IMR-90 (cell line): ENCODE measurements at places on chromosomes 3 and 15. TPM values are rescaled to one million over a fixed set of nuclear protein-coding genes. Genes with fewer than 3 reads are reported as not detected.

Gene SLC9A9
- 2.3 and 4.2 TPM in 2 replicates for total RNA-seq

Gene HRG
- total RNA-seq = not detected in 2 replicates

GRCh38 chr3:111733154-111733553 lies 125.9 kb upstream of the PHLDB2 start:
- peaks cover 2% of the 10 kb centered on the region for H3K27me3 ChIP-seq
- no peak overlapping the region for H3K4me3 ChIP-seq
- no peak for DNase-seq

GRCh38 chr3:112579697-112580096 lies 17.9 kb downstream of the SLC35A5 start:
- peak; percentile 20 for DNase-seq
- H3K27me3 ChIP-seq = no peaks in the 10 kb centered on the region
- no peak overlapping the region for H3K27ac ChIP-seq

DNA sequence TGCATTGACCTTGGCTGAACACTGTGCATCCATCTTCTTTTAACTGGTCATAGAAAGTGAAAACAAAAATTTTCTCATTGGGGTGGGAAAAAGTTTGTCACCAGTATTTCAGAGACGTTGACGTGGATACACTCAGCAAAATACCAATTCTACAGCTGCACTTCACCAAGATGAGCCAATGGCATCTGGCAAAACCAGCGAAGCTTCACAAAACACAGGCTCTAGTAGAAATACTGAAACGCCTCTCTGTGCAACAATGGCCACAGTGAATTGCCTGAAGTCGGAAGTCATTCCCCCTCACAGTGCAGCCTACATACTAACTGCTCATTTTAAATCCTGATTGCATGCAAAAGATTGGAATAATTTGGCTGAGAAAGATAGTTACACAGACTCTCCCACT lies 17.0 kb downstream of the PCYT1A start:
- no peak overlapping the region for H3K4me3 ChIP-seq
- H3K27ac ChIP-seq = no peak overlapping the region
- DNase-seq = no peak

GRCh38 chr15:47300596-47300995 lies 416.7 kb upstream of the SEMA6D start:
- no peaks in the 10 kb centered on the region for H3K36me3 ChIP-seq
- no peaks in the 10 kb centered on the region for H3K27me3 ChIP-seq
- no peaks in the 10 kb centered on the region for H3K4me1 ChIP-seq
- no peak overlapping the region for H3K27ac ChIP-seq

- no peak overlapping the region for H3K27ac ChIP-seq
- DNase-seq = no peak
- peaks cover 5% of the 10 kb centered on the region for H3K36me3 ChIP-seq
- H3K4me3 ChIP-seq = no peak overlapping the region
- no peaks in the 10 kb centered on the region for H3K27me3 ChIP-seq
Measured at GRCh38 chr3:48516571-48516970, 12.6 kb upstream of the SHISA5 start.

- peak within 1 kb of the TSS; percentile 83 for H3K4me3 ChIP-seq
- no peaks in the 10 kb centered on the region for H3K4me1 ChIP-seq
- DNase-seq = peak; percentile 72
- no peaks in the 10 kb centered on the region for H3K36me3 ChIP-seq
- H3K27ac ChIP-seq = peak within 1 kb of the TSS; percentile 30; the same call in 1 of the 2 replicates
Measured at GRCh38 chr3:38346587-38347410, at the start of gene XYLB. Gene XYLB (plus strand): TSS chr3:38346785. CDS start chr3:38346869, 84 bp downstream.

DNA sequence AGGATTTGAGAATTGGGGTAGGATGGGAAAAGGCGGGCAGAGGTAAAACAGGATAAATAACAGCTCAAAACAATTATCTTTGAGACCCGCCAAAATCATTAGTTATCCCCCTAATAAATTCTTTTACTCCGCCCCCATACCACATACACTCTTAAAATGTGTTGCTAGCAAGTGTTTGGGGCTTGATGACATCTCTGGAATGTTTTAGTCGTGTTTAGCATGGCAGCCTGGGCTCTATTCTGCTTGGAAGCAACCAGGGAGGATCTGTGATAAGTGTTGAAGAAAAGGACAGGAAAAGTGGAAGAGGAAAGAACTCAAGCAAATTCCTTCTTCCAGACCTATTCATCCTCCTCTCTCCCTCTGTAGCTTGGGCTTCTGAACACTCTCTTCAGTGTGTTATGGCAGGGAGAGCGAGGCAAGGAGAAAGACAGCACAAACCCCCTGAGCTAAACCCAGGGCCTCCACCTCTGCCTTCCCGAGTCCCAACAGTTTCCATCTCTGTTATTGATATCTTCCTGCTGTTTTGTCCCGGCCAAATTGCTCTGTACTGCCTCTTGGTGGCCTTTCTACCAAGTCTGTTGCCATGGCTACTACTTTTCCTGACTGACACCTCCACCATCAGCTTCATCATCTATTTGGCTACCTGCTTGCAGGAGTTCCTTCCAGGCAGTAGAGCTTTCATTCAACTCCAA lies 135.8 kb downstream of the RPL22L1 start:
- H3K27me3 ChIP-seq = no peaks in the 10 kb centered on the region
- no peaks in the 10 kb centered on the region for H3K36me3 ChIP-seq
- H3K4me3 ChIP-seq = no peak overlapping the region

GRCh38 chr3:182618981-182619591 lies 174.2 kb upstream of the ATP11B start:
- no peaks in the 10 kb centered on the region for H3K27me3 ChIP-seq
- DNase-seq = peak; percentile 1
- no peak overlapping the region for H3K4me3 ChIP-seq
- no peaks in the 10 kb centered on the region for H3K36me3 ChIP-seq
- no peak overlapping the region for H3K27ac ChIP-seq

DNA sequence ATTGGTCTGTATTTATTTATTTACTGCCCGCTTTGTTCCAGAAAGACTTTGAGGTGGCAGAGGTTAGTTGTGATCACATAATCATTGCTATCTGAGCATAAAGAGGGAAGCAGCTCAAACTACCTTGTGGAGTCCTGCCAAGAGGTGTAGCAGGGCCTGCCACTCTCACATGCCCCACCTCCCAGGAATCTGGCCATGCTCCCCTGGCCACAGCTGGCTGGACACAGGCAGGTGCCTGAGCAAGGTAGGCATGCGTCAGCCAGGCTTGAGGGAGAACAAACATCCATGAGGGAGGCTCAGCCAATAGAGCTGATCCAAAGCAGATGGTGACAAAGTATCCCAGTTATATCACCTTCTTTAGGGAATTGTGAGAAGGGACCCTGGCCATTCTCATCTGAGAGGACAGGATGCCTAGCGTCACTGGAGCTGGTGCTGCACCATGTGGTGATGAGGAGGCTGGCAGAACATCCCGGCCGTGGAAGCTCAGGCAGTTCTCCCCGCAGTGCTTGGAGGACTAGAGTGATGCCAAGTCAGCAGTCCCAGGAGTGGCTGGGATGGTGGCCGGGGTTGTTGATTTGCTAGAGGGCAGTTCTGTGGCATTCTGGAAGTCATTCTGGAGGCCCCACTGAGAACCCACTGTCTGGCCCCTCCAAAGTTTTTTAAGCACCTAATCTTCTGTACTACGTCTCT lies 6.8 kb upstream of the POLG start:
- no peaks in the 10 kb centered on the region for H3K4me1 ChIP-seq
- H3K36me3 ChIP-seq = no peaks in the 10 kb centered on the region
- no peak overlapping the region for H3K27ac ChIP-seq
- H3K27me3 ChIP-seq = peaks cover 37% of the 10 kb centered on the region
- H3K4me3 ChIP-seq = no peak overlapping the region

Gene GOLGA8M
- under 0.01 TPM in 1 of 2 replicates, not detected in the other for total RNA-seq

DNA sequence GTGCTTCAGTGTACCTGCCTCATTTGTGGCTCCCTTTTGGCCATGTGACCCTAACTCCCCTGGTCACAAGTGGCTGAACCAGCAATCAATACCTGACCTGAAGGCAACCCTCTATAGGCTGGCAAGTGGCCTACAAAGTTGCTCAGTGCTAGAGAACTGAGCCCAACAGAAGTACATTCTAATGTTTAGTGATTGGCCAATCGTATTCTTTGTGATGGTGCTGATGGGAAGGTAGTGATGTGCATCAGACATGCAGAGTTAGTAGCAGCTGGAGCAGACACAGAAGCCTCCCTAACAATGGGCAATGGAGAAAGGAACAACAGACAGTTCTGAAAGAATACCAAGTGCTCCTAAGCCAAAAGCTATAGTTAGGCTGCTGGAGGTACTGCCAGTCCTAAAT lies 10.4 kb upstream of the ATOSA start:
- H3K4me3 ChIP-seq = no peak overlapping the region
- peaks cover 14% of the 10 kb centered on the region for H3K27me3 ChIP-seq
- DNase-seq = no peak
- no peaks in the 10 kb centered on the region for H3K4me1 ChIP-seq

DNA sequence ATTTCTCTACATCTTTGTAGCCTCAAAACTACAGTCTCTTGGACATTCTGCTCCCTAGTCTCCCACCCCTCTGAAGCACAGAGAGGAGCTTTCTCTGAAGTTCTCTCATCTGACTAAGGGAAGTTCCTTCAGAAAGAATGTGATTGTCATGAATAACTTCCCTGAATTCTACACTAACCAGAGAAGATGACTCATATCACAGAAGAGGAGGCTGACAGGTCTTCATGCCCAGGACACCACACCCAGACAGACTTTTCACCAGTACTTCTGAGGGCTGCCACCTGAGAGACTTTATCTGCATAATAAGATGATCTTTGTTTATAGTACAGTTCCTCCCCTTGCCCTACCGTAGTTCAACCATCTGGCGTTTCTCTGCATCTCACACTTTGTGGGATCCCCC lies 52.8 kb downstream of the CDIN1 start:
- H3K27me3 ChIP-seq = no peaks in the 10 kb centered on the region
- no peak overlapping the region for H3K4me3 ChIP-seq
- no peak overlapping the region for H3K27ac ChIP-seq
- H3K4me1 ChIP-seq = peaks cover 4% of the 10 kb centered on the region
- peak; percentile 75 for DNase-seq
- H3K36me3 ChIP-seq = peaks cover 2% of the 10 kb centered on the region; the same call in 1 of the 2 replicates

DNA sequence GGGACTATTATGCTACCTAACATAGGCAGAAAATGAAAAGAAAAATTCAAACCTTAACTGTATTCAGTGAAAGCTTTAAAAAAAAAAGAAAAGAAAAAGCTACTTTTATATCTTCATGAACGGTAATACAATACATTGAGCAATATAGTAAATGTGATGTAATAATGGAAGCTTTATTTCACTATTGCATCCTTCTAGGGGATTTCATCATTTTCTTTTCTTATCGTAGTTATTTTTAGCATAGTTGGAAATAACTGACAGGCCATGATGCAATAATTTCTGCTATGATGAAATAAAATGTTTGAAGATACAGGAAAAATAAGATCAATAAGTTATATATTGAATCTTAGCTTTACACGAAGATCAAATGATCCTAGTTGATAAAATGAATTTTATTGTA lies 40.3 kb upstream of the ZCWPW2 start:
- no peak overlapping the region for H3K4me3 ChIP-seq
- no peaks in the 10 kb centered on the region for H3K27me3 ChIP-seq
- no peak overlapping the region for H3K27ac ChIP-seq
- H3K4me1 ChIP-seq = no peaks in the 10 kb centered on the region
- DNase-seq = no peak

Gene KNG1
- total RNA-seq = not detected in 2 replicates

Gene CASR
- not detected in 2 replicates for total RNA-seq

GRCh38 chr3:56630966-56631365 lies 52.1 kb downstream of the TASOR start:
- H3K27me3 ChIP-seq = no peaks in the 10 kb centered on the region
- peak; percentile 1 for DNase-seq
- H3K4me1 ChIP-seq = peaks cover 3% of the 10 kb centered on the region; the same call in 1 of the 2 replicates
- no peak overlapping the region for H3K4me3 ChIP-seq
- H3K36me3 ChIP-seq = peaks cover 25% of the 10 kb centered on the region
- H3K27ac ChIP-seq = no peak overlapping the region

DNA sequence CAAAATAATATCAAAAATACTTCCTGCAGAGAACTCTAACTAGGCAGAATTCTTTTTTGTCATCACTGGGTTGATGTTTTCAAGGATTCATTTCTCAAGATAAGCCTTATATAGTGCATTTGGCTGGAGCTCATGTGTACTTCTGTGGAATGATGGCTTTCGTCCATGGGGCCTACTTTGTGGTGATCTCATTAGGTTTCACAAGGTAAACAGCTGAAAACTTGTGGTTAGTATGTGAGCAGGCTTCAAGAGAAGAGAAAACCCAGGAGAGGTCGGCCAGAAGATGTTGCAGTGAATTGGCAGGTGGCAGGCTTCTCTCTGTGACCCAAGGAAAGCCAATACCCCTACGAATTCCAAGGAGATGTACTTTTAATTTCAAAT lies 121.4 kb upstream of the PHLDB2 start:
- H3K4me1 ChIP-seq = peaks cover 19% of the 10 kb centered on the region
- peaks cover 13% of the 10 kb centered on the region for H3K27me3 ChIP-seq
- no peak overlapping the region for H3K4me3 ChIP-seq
- DNase-seq = peak; percentile 98
- H3K27ac ChIP-seq = no peak overlapping the region
- H3K36me3 ChIP-seq = no peaks in the 10 kb centered on the region

Gene CD80
- not detected in 2 replicates for total RNA-seq

Gene IL5RA
- total RNA-seq = not detected in 2 replicates

Gene RBP2
- not detected in 2 replicates for total RNA-seq

- H3K4me3 ChIP-seq = no peak overlapping the region
- H3K27me3 ChIP-seq = no peaks in the 10 kb centered on the region
- DNase-seq = no peak
- no peaks in the 10 kb centered on the region for H3K36me3 ChIP-seq
- H3K27ac ChIP-seq = no peak overlapping the region
- H3K4me1 ChIP-seq = no peaks in the 10 kb centered on the region
Measured at GRCh38 chr3:22933051-22933840, 269.9 kb upstream of the UBE2E2 start.

GRCh38 chr15:25687689-25688088 lies 175.4 kb downstream of the ATP10A start:
- no peak overlapping the region for H3K27ac ChIP-seq
- H3K4me3 ChIP-seq = no peak overlapping the region
- no peak for DNase-seq
- peaks cover 7% of the 10 kb centered on the region for H3K4me1 ChIP-seq
- H3K36me3 ChIP-seq = peaks cover 4% of the 10 kb centered on the region; the same call in 1 of the 2 replicates

Gene GOLGA6L7
- total RNA-seq = not detected in 2 replicates

Gene FBXW12
- not detected in 2 replicates for total RNA-seq

- no peak overlapping the region for H3K4me3 ChIP-seq
- no peak for DNase-seq
- peaks cover 2% of the 10 kb centered on the region; the same call in 1 of the 2 replicates for H3K4me1 ChIP-seq
- H3K36me3 ChIP-seq = peaks cover 1% of the 10 kb centered on the region
Measured at GRCh38 chr15:52658955-52659354, 20.2 kb downstream of the ATOSA start.

- DNase-seq = peak; percentile 32
- no peak overlapping the region for H3K27ac ChIP-seq
- no peak overlapping the region for H3K4me3 ChIP-seq
- no peaks in the 10 kb centered on the region for H3K4me1 ChIP-seq
Measured at GRCh38 chr3:144085964-144086363, 114.3 kb downstream of the DIPK2A start.

DNA sequence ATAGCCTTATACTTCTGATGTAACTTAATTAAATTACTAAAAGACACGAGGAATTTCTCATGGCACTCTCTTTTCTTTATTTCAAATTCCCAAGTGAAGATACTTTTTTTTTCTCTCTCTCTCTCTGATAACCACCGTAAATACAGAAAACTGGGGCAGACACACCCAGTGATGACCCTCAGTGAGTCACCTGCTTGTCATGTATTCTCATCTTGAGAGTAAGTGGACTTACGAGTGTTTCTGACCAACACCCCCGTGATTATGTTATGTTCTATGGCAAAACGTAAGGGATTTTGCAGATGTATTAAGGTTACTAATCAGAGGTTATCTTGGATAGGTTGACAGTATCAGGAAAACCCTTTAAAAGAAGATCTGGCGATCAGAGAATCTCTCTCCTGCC lies 348.8 kb upstream of the ZNF717 start:
- DNase-seq = peak; percentile 46
- no peaks in the 10 kb centered on the region for H3K36me3 ChIP-seq
- no peak overlapping the region for H3K4me3 ChIP-seq
- no peak overlapping the region for H3K27ac ChIP-seq
- no peaks in the 10 kb centered on the region for H3K27me3 ChIP-seq
- no peaks in the 10 kb centered on the region for H3K4me1 ChIP-seq
